Endothelial cell of umbilical vein (primary cell): ENCODE measurements at places on chromosomes 2 and 18. TPM values are rescaled to one million over a fixed set of nuclear protein-coding genes. Genes with fewer than 3 reads are reported as not detected.

DNA sequence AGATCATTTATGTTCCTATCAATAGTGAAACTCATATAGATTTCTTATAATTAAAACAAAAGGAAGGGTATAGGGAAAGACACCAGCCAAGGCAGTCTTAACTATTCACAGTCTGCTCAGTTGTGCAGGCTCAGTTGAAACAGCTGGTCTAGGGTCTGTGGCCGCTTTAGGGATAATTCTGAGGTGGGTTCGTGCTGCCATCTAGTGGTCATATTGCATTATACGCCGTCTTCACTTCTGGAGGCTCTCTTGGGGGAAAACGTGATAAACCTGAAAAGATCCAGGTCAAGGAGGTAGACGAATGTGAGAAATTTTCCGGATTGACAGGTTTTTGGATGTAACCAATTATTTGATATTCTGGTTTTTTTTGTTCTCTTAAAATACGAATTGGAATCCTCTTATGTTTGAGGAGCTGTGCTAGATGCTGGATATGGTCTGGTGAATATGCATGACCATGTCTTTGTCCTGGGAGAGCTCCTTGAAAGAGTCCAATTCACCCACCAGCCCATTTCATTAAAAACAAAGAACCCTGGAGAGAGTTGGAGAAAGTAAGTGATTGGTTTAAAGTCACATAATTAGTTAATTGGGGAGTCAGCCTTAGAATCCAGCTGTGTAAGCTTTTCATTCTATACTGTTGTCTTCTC, 492.4 kb downstream of the PLCL1 start:
- DNase-seq: peak; percentile 63

SDC1 gene
- total RNA-seq: 3.5 and 4.0 TPM in 2 replicates

GRCh38 chr18:54086863-54087262, 137.6 kb downstream of the MBD2 start:
- no peak for DNase-seq

COL4A3 gene
- not detected in 2 replicates for total RNA-seq
